ENCODE measurements at places on chromosomes 12 and 14.

DNA sequence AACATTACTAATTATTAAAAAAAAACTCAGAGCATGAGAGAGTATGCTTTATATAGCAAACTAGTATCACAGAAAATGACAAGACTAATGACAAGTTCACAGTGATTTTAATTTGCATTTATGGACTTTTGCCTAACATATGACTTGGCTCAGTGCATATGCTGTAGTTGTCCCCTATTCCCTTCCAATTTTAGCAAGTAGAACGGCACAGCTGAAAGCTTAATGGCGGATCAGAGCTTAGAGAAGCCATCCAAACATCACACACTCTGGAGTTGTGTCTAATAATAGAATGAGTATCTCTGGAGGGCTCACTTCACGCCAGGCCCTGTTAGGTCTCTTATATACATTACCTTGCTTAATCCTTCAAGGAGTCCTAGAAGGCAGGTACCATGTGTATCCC, 13.3 kb downstream of the CNIH1 start:
- peaks cover 44% of the 10 kb centered on the region for H3K4me1 ChIP-seq
- no peak overlapping the region for H3K27ac ChIP-seq
- H3K4me3 ChIP-seq = no peak overlapping the region
- peaks cover 15% of the 10 kb centered on the region for H3K36me3 ChIP-seq
- no peaks in the 10 kb centered on the region for H3K27me3 ChIP-seq
- DNase-seq = no peak

- no peaks in the 10 kb centered on the region for H3K4me1 ChIP-seq
- no peak for DNase-seq
- no peak overlapping the region for H3K4me3 ChIP-seq
- H3K27me3 ChIP-seq = peaks cover 31% of the 10 kb centered on the region
- H3K27ac ChIP-seq = no peak overlapping the region
Observed at GRCh38 chr14:22650960-22651521, 6.9 kb upstream of the OR6J1 start.

GRCh38 chr14:68584786-68585185, 208.1 kb downstream of the ZFP36L1 start:
- H3K27ac ChIP-seq = no peak overlapping the region
- peaks cover 20% of the 10 kb centered on the region for H3K4me1 ChIP-seq
- no peaks in the 10 kb centered on the region for H3K36me3 ChIP-seq
- DNase-seq = no peak
- no peak overlapping the region for H3K4me3 ChIP-seq

DNA sequence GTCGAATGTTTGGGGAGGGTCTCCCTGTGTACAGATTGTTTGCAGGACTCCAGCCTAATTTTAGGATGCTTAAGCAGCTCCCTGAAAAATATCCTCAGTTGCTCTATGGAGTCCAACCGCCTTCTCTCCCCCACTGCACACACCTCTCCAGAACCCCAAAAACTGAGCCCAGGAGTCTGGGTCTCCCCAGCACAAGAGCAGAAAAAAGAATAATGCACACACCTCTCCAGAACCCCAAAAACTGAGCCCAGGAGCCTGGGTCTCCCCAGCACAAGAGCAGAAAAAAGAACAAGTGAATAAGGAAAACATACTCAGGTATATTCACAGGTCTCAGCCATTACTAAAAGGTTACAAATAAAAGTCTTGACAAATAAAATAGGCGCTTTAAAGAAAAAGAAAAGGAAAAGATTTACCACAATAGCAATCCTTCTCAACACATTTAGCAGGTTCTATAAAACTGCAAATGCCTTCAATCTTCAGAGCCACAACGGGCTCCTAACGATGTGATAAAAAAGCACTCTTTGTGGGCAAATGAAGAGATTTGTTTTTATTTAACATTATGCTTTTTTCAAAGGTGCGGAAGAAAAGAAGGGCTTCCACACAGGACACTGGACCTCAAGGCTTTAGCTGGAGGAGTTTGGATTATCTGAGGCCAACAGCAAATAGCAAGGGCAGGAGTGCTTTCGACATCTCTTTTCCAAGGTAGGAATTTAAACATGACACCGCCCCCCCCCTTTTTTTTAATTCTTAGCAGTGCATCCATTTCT, 8.2 kb downstream of the BCL11B start:
- peaks cover 9% of the 10 kb centered on the region for H3K27me3 ChIP-seq
- H3K36me3 ChIP-seq = no peaks in the 10 kb centered on the region
- H3K27ac ChIP-seq = no peak overlapping the region
- H3K4me1 ChIP-seq = no peaks in the 10 kb centered on the region
- H3K4me3 ChIP-seq = no peak overlapping the region

GRCh38 chr12:31220633-31221550, 105.1 kb downstream of the SINHCAF start:
- peaks cover 24% of the 10 kb centered on the region for H3K27me3 ChIP-seq
- no peak overlapping the region for H3K4me3 ChIP-seq
- DNase-seq = no peak

DNA sequence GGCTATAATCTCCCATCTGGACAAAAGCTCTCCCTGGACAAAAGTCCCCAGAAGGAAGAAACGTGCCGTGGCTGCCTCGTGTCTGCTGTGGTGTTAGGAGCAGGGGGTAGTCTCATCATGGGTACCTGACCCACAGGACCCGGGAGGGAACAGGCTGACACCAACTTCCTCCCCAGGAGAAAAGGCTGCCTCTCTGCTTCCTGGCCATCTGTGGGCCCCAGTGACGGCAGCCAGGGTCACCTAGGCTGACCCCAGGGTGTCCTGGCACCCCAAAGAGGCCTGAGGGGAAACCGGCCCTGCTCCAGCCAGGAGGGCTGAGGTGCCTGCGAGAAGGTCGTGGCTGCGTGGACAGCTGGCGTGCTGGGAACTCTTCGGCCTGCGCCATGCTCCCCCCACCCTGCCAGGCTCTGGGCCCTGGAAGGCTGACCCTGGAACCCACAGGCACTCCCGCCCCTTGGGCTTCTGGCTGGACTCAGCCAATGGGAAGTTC, 133.9 kb downstream of the RFLNA start:
- H3K27ac ChIP-seq = no peak overlapping the region
- H3K27me3 ChIP-seq = no peaks in the 10 kb centered on the region
- H3K36me3 ChIP-seq = peaks cover 19% of the 10 kb centered on the region
- no peak for DNase-seq
- H3K4me1 ChIP-seq = peaks cover 6% of the 10 kb centered on the region
- H3K4me3 ChIP-seq = no peak overlapping the region

DNA sequence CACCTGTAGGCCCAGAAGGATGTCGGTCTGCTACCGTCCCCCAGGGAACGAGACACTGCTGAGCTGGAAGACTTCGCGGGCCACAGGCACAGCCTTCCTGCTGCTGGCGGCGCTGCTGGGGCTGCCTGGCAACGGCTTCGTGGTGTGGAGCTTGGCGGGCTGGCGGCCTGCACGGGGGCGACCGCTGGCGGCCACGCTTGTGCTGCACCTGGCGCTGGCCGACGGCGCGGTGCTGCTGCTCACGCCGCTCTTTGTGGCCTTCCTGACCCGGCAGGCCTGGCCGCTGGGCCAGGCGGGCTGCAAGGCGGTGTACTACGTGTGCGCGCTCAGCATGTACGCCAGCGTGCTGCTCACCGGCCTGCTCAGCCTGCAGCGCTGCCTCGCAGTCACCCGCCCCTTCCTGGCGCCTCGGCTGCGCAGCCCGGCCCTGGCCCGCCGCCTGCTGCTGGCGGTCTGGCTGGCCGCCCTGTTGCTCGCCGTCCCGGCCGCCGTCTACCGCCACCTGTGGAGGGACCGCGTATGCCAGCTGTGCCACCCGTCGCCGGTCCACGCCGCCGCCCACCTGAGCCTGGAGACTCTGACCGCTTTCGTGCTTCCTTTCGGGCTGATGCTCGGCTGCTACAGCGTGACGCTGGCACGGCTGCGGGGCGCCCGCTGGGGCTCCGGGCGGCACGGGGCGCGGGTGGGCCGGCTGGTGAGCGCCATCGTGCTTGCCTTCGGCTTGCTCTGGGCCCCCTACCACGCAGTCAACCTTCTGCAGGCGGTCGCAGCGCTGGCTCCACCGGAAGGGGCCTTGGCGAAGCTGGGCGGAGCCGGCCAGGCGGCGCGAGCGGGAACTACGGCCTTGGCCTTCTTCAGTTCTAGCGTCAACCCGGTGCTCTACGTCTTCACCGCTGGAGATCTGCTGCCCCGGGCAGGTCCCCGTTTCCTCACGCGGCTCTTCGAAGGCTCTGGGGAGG, at the start of gene LTB4R:
TSS of gene LTB4R (plus strand) at position 857 of the 959 bp plus-strand sequence. CDS start 4,150 bp downstream, outside the sequence.
- H3K27me3 ChIP-seq = no peaks in the 10 kb centered on the region
- DNase-seq = no peak
- peaks cover 61% of the 10 kb centered on the region for H3K4me1 ChIP-seq
- peaks cover 9% of the 10 kb centered on the region for H3K36me3 ChIP-seq
- peak within 1 kb of the TSS; percentile 4 for H3K27ac ChIP-seq

DNA sequence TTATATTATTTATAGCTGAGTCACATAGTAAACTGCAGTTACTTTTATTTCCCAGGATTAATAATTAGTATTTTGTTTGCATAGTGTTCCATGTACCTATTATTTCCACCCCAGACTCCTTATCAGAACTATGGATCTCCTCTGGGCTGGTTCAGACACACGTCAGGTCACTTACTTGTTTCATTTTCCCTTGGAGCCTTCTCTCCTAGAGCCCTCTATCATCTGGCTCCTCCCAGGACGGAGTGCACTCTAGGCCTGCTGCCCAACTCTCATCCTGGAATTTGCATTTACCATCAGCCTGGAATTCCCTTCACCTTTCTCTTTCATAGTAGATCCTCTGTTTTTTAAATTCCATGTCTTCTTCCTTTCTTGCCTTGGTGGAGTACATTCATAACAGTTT, 28.5 kb upstream of the GALNT16 start:
- no peaks in the 10 kb centered on the region for H3K4me1 ChIP-seq
- H3K4me3 ChIP-seq = no peak overlapping the region
- no peaks in the 10 kb centered on the region for H3K27me3 ChIP-seq
- no peak for DNase-seq
- peaks cover 24% of the 10 kb centered on the region for H3K36me3 ChIP-seq

DNA sequence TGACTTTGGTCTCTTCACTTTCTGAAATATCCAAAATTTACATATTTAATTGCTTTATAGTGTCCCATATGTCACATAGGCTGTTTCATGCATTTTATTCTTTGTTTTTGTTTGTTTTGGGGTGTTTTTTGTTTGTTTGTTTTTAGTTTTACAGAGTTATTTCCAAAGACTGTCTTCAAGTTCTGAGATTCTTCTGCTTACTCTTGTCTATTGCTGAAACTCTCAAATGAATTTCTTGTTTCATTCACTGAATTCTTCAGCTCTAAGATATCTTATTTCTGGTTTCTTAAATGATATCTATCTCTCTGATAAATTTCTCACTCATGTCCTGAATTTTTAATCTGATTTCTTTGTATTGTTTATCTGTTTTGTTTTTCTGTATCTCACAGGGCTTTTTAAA, 412.0 kb upstream of the ATP2B1 start:
- no peaks in the 10 kb centered on the region for H3K4me1 ChIP-seq
- H3K27ac ChIP-seq = no peak overlapping the region
- H3K27me3 ChIP-seq = no peaks in the 10 kb centered on the region
- no peak for DNase-seq
- no peaks in the 10 kb centered on the region for H3K36me3 ChIP-seq
- H3K4me3 ChIP-seq = no peak overlapping the region

DNA sequence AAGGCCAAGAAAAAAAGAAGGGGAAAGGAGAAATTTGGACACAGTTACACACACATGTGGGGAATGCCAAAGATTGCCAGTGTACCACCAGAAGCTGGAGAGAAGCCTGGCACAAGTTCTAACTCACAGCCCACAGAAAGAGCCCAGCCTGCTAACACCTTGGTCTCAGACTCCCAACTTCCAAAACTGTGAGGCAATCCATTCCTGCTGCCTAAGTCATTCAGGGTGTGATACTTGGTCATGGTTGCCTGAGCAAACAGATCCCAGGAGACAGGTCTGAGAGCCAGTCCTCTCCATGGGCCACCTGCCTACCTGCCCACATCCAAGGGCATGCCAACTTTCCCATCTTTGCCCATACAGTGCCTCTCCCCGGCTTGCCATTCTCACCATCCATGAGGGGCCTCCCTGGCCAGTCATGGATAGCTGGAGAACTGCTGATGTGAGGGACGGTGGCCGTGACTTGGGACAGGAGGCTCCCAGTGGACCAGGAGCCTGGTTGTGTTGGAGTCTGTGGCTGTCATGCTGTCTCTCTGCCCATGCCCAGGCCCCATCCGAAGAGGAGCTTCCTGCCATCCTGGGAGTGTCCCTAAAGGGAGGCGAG, 198.0 kb upstream of the RTL1 start:
- no peaks in the 10 kb centered on the region for H3K36me3 ChIP-seq
- H3K4me1 ChIP-seq = no peaks in the 10 kb centered on the region
- no peak overlapping the region for H3K4me3 ChIP-seq
- no peak for DNase-seq

DNA sequence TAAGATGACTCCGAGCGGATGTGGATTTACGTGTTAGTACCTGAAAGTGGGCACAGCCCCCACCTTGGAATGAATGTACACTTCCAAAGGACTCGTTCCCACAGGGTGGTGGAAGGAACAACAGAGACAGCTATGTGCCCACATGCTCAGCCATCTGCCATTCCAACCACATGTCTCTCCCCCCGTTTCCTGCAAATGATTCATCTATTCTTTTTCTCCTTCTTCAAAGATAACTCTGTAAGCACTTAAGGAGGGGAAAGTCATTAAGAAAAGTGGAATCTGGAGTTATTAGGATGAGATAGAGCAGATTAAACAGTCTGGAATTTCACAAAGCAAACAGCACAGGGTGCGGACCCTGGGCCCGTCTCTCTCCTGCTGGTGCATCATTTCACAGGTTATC, 18.5 kb upstream of the DUSP6 start:
- H3K27ac ChIP-seq = no peak overlapping the region
- DNase-seq = no peak
- H3K4me1 ChIP-seq = peaks cover 63% of the 10 kb centered on the region
- H3K27me3 ChIP-seq = no peaks in the 10 kb centered on the region
- no peak overlapping the region for H3K4me3 ChIP-seq

DNA sequence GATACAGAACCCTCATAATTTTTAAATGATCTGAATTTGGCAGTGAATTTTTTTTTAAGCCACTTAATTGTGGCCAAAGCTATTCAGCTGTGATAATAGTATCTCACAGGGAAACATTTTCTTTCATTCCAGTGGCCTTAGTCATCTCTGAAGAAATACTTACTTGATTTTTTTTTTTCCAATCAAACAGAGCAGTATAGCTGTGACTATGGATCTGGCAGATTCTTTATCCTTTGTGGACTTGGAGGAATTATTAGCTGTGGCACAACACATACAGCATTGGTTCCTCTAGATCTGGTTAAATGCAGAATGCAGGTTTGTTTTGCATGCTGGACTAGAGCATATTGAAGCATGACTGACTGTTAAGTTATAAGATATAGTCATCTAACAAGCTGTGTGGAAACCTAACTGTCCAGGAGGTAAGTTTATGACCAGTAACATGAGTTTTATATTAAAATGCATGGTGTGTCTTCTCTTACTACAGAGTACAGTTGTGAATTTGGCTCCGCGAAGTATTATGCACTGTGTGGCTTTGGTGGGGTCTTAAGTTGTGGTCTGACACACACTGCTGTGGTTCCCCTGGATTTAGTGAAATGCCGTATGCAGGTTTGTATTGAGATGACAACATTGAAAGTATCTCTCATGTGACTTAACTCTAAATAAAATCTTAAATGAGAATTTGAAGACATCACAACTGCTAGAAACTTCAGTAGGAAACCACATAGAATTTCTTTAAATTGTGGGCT, 1.9 kb downstream of the SLC25A3 start:
- H3K27ac ChIP-seq = no peak overlapping the region
- H3K36me3 ChIP-seq = peaks cover 14% of the 10 kb centered on the region
- DNase-seq = peak; percentile 29
- no peaks in the 10 kb centered on the region for H3K27me3 ChIP-seq
- peaks cover 47% of the 10 kb centered on the region for H3K4me1 ChIP-seq
